ENCODE measurements at places on chromosomes 12 and 14. TPM values are rescaled to one million over a fixed set of nuclear protein-coding genes. Genes with fewer than 3 reads are reported as not detected.

DNA sequence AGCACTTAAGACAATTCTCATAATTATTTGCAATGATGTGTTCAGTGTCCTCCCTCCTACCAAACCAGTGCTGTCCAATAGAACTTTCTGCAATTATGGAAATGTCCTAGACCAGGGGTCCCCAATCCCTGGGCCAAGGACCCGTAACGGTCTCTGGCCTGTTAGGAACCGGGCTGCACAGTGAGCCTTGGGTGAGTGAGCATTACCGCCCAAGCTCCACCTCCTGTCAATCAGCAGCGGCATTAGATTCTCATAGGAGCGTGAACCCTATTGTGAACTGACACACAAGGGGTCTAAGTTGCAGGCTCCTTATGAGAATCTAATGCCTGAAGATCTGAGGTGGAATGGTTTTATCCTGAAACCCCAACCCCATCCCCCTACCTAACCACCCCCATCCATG lies 3.9 kb downstream of the SVOP start:
- peaks cover 33% of the 10 kb centered on the region for H3K27me3 ChIP-seq
- H3K27ac ChIP-seq = no peak overlapping the region
- no peak for DNase-seq
- H3K36me3 ChIP-seq = no peaks in the 10 kb centered on the region

GRCh38 chr14:78683981-78684380 lies 513.8 kb downstream of the NRXN3 start:
- no peaks in the 10 kb centered on the region for H3K36me3 ChIP-seq
- H3K27ac ChIP-seq = no peak overlapping the region
- H3K4me1 ChIP-seq = no peaks in the 10 kb centered on the region
- no peak for DNase-seq

DNA sequence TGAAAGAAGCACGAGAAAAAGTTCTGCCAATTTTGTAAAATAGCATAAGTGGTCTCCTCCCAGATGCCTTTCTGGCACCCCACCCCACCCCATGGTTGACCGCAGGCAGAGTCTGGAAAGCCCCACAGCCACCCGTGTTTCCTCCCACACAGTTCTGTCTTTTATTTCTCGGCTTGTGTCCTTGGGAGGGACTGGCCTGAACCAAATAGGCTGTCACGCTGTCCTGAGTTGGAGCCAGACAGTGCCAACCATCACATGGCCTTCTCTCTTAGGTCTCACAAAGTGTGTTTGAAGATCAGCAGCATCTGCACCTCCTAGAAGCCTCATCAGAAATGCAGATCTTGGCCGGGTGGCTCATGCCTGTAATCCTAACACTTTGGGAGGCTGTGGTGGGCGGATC lies 10.2 kb upstream of the LTA4H start:
- H3K27me3 ChIP-seq = no peaks in the 10 kb centered on the region
- DNase-seq = no peak
- peaks cover 50% of the 10 kb centered on the region for H3K4me1 ChIP-seq
- H3K4me3 ChIP-seq = no peak overlapping the region

- no peak overlapping the region for H3K4me3 ChIP-seq
- peaks cover 26% of the 10 kb centered on the region for H3K4me1 ChIP-seq
- H3K27ac ChIP-seq = no peak overlapping the region
- peaks cover 31% of the 10 kb centered on the region for H3K36me3 ChIP-seq
- no peaks in the 10 kb centered on the region for H3K27me3 ChIP-seq
Measured at GRCh38 chr14:73287071-73287470, 49.8 kb downstream of the PAPLN start.

DNA sequence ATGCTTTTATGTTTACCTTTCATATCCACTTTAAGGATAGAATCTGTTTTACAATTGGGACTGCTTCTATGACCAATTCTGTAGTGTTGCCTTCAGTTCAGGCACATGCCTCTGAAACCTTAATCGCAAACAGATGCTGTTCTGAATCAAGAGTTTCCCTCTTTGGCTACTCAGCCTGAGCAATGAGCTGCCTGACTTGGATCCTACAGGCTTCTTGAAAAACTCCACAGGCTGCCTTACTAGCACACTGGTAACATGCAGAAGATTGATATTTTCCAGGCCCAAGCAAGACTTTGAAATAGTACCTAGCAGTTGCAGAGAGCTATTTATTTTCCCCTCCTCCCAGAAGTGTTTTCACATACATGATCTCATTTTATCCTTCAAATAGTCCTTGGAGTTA lies 34.8 kb upstream of the PMCH start:
- no peak for DNase-seq
- H3K27ac ChIP-seq = no peak overlapping the region
- no peaks in the 10 kb centered on the region for H3K4me1 ChIP-seq
- H3K4me3 ChIP-seq = no peak overlapping the region
- peaks cover 10% of the 10 kb centered on the region for H3K27me3 ChIP-seq

DNA sequence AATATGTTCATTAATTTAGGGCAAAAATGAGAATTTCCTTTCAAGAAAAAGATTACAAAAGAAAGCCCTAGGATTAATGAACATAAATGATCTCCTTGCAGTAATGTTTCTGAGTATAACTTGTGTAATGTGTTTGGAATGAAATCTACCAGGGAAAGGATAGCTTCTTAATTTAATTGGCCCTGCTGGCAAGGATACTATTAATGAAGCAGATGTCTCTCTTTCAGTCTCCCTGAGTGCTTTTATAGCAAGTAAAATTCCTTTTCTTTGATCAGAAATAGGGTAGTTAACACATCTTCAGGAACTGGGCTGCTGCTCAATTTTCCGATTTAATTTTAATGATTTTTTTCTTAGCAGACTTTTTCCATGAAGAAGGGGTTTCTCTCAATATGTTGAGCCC lies 379.4 kb upstream of the PDE3A start:
- H3K27me3 ChIP-seq = no peaks in the 10 kb centered on the region
- no peaks in the 10 kb centered on the region for H3K36me3 ChIP-seq
- H3K27ac ChIP-seq = no peak overlapping the region
- H3K4me1 ChIP-seq = no peaks in the 10 kb centered on the region
- H3K4me3 ChIP-seq = no peak overlapping the region
- DNase-seq = no peak

- no peak for DNase-seq
- no peak overlapping the region for H3K27ac ChIP-seq
- peaks cover 2% of the 10 kb centered on the region for H3K27me3 ChIP-seq
- H3K36me3 ChIP-seq = peaks cover 2% of the 10 kb centered on the region
- H3K4me1 ChIP-seq = peaks cover 3% of the 10 kb centered on the region
- no peak overlapping the region for H3K4me3 ChIP-seq
Measured at GRCh38 chr12:95390192-95390591, 83.8 kb upstream of the METAP2 start.

- H3K4me1 ChIP-seq = peaks cover 27% of the 10 kb centered on the region
- no peak for DNase-seq
- H3K4me3 ChIP-seq = peak overlapping the region; percentile 98
- peak overlapping the region; percentile 97 for H3K27ac ChIP-seq
Measured at GRCh38 chr14:35808076-35808637, 938 bp downstream of the RALGAPA1 start.

GRCh38 chr14:101588286-101588975 lies 27.1 kb downstream of the DIO3 start:
- no peaks in the 10 kb centered on the region for H3K36me3 ChIP-seq
- DNase-seq = no peak
- no peak overlapping the region for H3K4me3 ChIP-seq
- H3K27ac ChIP-seq = no peak overlapping the region
- no peaks in the 10 kb centered on the region for H3K4me1 ChIP-seq

DNA sequence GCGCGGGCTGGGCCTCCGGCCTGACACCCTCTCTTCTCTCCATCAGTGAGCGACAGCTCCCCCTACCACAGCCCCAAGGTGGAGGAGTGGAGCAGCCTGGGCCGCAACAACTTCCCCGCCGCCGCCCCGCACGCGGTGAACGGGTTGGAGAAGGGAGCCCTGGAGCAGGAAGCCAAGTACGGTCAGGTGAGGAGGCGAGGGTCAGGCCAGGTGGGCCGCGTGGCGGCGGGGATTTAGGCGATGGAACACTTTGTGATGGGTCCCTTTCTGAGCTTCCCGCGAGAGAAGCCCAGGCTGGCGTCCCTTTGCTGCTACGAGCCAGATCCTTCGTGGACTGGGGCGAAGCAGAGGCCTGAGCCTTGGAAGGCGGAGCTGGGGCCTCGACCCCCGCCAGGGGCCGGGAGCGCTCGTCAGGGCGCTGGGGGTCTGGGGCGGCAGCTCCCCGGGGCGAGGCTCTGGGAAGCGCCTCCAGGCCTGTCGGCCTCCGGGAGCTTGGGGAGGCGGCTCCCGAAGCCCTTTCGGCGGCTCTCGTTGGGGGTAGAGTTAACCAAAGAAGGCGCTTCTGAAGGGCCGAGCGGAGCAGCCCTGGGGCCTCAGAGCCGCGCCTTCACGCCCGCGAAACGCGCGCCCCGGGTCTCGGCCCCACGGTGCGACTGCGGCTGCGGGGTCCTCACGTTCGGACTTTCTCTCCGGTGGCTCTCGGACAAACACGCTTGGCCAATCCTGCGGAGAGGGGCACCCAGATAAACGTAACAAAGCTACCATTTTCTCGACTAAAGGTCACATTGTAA lies 5.0 kb downstream of the PAX9 start:
- H3K4me1 ChIP-seq = peaks cover 11% of the 10 kb centered on the region
- H3K36me3 ChIP-seq = peaks cover 5% of the 10 kb centered on the region
- no peak overlapping the region for H3K4me3 ChIP-seq
- peak overlapping the region; percentile 5 for H3K27ac ChIP-seq

DNA sequence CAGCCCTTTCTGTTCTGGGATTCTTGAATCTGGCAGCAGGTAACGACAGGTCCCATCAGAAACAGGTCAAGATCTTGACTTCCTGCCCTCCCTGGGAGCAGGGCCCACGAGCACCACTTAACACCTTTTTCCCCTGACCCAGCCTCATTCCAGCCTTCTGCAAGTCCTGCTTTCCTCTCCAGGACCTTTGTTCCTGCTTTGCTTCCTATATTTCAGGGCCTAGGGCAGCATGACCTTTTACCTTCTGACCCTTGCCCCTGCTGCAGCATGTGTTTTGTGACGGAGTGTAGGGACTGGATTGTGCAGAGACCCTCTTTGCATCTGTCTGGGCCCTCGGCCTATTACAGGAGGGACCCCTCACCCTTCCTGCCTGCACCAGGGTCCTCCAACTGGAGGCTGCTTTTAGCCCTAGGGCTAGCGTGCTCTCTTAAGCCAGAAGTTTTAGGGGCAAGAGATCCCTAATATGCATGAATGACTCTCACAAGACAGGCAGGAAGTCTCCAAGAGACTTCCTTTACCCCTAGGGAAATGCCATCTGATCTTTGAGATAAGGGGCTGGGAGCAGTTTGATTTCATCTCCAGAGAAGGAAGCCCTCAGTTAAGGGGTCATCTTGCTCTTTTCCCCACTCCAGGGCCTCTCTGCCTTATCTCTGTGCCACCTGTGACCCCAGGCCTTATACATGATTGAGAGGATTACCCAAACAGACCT lies 209.4 kb upstream of the BCL2L14 start:
- H3K4me3 ChIP-seq = no peak overlapping the region
- no peaks in the 10 kb centered on the region for H3K27me3 ChIP-seq
- peaks cover 76% of the 10 kb centered on the region for H3K36me3 ChIP-seq
- DNase-seq = no peak
- peaks cover 15% of the 10 kb centered on the region for H3K4me1 ChIP-seq
- no peak overlapping the region for H3K27ac ChIP-seq

- H3K36me3 ChIP-seq = peaks cover 2% of the 10 kb centered on the region
- no peaks in the 10 kb centered on the region for H3K27me3 ChIP-seq
- DNase-seq = no peak
- H3K4me1 ChIP-seq = peaks cover 14% of the 10 kb centered on the region
- H3K4me3 ChIP-seq = no peak overlapping the region
Measured at GRCh38 chr14:55399852-55400251, 11.8 kb downstream of the ATG14 start.

The RASAL1 gene
- total RNA-seq = 0.40 TPM

The LPAR5 gene
- total RNA-seq = 6.6 TPM

The ARHGEF40 gene
- not detected for total RNA-seq

The TTC5 gene
- 23.5 TPM for total RNA-seq
